ENCODE measurements at places on chromosomes 13 and 19.

DNA sequence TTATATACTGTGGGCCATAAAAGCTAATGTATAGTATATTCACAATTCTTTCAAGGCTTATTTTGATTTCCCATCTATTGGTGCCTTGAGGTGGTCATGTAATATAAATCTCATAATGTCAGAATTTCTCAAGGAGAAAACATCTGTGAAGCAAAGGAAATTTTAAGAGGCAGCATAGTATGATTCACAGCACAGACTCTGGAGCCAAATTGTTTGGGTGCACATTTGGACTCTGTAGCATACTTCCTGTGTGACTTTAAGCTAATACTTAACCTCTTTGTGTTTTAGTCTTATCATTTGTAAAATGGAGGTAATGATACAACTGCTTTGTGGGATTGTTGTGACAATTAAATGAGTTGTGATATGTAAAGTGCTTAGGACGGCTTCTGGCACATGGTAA is 67.6 kb downstream of the PIBF1 start:
- DNase-seq = peak; percentile 35

DNA sequence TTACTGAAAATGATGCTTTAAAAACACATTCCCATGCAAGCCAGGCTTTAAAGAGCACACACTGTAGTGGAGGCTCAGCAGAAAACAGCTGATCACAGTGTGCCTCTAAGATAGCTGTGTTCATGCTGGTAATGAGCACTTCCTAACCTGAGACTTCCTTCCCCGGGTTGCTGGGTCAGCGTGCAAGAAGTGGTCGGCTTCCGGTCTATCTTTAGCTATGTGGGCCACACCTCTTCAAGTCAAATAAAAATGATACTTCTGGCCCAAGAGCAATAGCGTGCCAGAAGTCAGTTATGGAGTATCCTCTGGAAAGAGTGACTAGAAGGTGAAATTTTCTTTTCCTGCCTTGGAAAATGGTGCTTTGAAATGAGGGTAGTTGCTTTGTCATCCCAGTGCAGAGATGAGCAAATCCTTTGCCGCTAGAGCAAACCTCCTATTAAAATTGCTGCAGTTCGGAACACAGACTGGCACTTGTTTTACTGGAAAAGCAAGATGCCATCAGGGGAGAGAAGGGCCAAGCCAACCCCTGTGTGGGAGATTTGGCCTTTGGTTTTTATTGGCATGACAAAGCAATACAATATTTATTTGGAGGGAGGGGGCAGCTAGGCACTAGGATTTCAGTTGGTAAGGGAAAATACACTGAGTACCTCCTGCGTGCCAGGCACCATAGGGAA is 64.2 kb downstream of the ARHGAP35 start:
- DNase-seq = no peak

GRCh38 chr19:33248104-33248503 is 22.5 kb upstream of the SLC7A10 start:
- no peak for DNase-seq

- DNase-seq = no peak
These were observed 410.6 kb downstream of the FGF9 start for GRCh38 chr13:22081430-22081829.

DNA sequence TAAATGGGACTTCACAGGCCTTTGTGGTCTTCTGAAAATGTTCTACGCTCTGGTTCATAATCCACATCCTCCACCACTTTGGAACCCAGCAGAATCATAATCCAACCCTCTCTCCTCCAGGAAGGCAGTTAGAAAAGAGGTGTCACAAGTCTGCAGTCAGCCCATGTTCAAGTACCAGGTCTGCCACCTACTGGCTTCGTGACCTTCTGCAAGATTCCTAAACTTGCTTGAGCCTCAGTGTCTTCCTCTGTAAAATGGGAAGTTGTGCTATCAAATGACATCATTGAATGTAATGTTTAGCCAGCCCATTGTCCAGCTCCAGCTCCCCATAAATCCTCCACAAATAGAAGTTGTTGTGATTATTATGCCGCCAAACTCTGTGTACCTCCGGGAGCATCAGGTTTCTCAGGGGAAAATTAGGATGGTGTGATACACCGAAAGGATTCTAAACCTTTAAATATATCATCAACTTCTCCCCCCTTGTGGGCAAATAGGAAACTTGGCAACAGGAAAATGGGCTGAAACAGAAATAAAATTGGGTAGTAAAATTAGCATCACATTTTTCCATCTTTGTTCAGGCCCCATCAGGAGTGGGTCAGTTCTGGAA is 109.7 kb downstream of the NUFIP1 start:
- peak; percentile 65 for DNase-seq

- peak; percentile 25 for DNase-seq
These were observed 172.8 kb downstream of the DNAJC15 start for GRCh38 chr13:43196086-43196621.

DNA sequence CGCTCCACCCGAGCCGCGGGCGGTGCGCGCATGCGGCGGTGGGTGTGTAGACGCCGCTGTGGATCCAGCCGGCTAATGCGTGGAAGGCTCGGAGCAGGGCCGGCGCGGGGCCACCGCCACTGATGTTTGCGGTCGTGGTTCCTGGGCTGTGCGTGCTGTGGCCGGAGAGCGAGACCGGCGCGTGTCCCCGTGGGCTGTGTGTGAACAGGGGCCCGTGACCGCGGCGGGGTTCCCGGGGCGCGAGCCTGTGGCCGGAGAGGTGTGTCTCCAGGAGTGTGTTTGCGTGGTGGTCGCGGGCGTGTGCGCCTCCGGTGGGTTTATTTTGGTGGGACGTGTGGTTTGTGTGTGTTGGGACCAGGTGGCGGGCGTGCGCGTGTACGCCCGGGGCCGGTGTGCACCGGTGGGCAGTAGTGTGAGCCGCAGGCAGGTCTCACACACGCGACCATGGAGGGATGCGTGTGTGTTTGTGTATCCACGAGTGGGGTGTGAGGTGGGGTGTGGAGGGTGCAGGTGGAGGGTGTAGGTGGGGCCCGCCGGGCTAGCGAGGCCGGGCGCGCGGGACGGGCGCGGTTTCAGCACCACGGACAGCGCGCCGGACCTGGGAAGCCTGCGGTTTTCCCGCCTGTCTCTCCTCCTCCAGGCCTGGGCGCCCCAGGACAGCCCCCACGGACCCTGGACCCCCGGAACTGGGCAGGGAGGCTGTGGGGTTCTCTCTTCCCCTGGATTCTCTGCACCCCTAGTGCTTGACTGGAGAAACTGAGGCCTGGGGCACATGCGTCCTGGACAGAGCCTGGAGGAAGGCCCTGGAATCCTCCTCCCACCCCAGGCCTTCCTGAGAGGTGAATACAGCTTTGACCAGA is 1.6 kb downstream of the HCN2 start:
- no peak for DNase-seq

GRCh38 chr13:67769987-67770341 is 539.8 kb upstream of the PCDH9 start:
- no peak for DNase-seq

DNA sequence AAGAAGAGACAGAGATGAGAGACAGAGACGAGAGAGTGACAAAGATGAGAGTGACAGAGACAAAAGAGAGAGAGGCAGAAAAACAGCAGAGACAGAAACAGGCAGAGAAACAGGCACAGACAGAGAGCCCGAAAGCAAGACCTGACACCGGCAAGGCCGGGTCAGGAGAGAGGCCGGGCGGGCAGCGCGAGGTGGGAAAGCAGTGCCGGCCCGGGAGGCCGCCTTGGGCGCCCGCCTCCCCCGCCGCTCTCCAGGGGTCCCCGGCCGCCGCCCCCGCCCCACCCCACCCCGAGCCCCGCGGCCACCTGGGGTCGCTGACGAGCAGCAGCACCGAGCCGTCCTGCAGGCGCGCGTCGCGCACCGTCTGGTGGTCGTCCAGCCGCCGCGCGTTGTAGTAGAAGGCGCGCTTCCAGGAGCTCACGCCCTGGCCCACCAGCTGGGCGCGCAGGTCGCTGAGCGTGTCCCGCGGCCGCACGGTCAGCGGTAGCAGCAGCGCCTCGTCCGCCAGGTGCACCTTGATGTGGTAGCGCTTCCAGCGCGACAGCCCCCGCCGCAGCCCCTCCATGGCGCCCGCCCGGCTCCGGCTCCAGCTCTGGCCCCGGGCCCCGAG is at the start of gene TINCR:
TINCR (minus strand) TSS at position 594 of the 610 bp plus-strand sequence.
- DNase-seq = no peak

DNA sequence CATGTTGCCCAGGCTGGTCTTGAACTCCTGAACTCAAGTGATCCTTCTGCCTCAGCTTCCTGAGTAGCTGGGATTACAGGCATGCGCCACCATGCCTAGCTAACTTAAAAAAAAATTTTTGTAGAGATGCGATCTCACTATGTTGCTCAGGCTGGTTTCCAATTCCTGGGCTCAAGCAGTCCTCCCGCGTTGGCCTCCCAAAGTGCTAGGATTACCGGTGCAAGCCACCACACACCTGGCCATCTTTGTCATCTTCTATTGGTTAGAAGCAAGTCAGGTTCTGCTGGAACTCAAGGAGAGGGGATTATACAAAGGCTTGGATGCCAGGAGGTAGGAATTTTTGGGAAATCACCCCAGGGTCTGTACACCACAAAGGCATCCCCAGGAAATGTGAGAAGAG is 25.2 kb downstream of the TNFSF14 start:
- no peak for DNase-seq

GRCh38 chr19:18477974-18478373 is 40.0 kb upstream of the ISYNA1 start:
- no peak for DNase-seq

DNA sequence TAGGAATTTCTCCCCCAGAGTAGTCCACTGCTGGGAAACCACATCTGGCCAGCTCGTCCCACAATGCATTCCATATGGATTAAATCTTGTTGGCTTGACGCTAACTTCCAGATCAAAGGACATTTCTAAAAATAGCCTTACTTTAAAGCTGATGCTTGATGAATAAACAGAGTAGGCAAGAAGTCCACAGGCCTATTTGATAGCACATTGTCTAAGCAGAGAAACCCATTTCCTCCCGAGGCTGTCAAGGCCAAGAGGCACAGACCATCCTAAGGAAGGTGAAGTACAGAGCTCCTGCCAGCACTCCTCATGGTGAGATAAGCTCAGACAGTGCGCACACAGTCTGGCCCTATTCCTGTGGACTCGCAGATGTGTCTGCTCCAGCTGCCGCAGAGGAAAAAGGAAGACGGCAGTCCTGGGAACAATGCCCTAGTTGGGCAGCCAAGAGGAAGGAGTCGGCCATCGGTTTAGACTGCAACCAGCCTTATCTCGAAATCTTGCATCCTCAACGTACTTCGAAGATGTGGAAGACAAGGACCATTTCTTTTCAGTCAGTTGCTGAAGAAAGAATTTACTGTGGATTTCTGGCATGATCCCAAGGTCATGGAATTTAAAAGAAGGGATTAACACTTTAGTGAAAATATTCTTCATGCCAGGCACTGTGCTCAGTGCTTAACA is 156.8 kb downstream of the RGCC start:
- peak; percentile 91 for DNase-seq

GRCh38 chr19:50500753-50501151 is 10.2 kb downstream of the JOSD2 start:
- DNase-seq = no peak

GRCh38 chr13:85997587-85997986 is 198.4 kb upstream of the SLITRK6 start:
- no peak for DNase-seq

DNA sequence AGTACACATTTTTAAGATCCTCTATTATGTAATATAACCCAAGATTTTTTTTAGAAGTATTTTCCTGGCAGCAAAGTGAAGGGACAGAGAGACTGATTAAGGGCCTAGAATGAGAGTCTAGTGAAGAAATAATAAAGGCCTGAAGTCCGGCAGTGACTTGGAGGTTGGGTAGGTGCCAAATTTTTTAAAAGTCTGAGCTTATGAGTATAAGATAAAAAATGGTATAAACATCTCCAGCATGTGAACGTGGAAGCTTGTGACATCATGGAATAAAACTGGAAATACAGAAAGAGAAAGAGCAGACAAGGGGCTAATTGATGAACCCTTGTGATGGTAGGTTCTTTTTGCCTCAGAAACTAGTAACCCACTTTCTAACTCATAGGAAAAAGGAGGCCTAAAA is 174.6 kb downstream of the SUCLA2 start:
- DNase-seq = peak; percentile 54

GRCh38 chr13:21065686-21066085 is 4.3 kb upstream of the LATS2 start:
- DNase-seq = no peak

DNA sequence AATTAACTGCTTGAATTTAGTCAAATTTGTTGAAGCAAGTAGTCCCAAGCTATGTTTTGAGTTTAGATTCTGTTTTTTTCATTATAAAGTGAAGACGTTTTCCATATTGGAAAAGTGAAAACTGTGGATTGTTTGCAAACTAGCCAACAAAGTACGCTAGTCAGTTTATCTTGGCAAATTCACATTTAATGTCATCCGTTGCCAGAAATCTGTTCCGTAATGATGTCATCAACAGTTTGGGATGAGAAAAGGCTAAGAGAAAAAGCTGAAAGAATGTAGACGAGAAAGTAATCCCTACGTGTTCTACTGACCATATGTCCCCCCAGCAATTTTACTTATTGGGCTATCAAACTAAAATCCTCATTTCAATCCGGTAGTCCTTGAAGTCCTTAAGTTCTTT is 419.6 kb downstream of the GPC6 start:
- no peak for DNase-seq

- no peak for DNase-seq
These were observed 5.3 kb downstream of the PTBP1 start for GRCh38 chr19:802498-803098.

GRCh38 chr19:51421229-51422052 is 4.0 kb upstream of the SIGLEC10 start:
- DNase-seq = no peak

GRCh38 chr19:49688531-49689132 is 762 bp upstream of the ADM5 start:
- DNase-seq = no peak

Measured in fibroblast of skin of abdomen (primary cell).